Heart left ventricle (tissue), 16 donors: ENCODE measurements at places on chromosomes 2 and 18. TPM values are rescaled to one million over a fixed set of nuclear protein-coding genes. Genes with fewer than 3 reads are reported as not detected.

The SPDYA gene
- total RNA-seq: not detected

The SATB2 gene
- 0.95 TPM for total RNA-seq

The SLC40A1 gene
- 109 TPM for total RNA-seq

The PTH2R gene
- not detected for total RNA-seq

The RAB6C gene
- total RNA-seq: not detected

The ATL2 gene
- 29.3 TPM for total RNA-seq

GRCh38 chr2:138504546-138505235 is 3.1 kb downstream of the SPOPL start:
- DNase-seq: no peak

- no peak for DNase-seq
These were observed 55.0 kb downstream of the COL6A3 start for GRCh38 chr2:237358721-237359517.

- no peak for DNase-seq
These were observed 244.3 kb downstream of the FAM210A start for GRCh38 chr18:13481820-13482617.

DNA sequence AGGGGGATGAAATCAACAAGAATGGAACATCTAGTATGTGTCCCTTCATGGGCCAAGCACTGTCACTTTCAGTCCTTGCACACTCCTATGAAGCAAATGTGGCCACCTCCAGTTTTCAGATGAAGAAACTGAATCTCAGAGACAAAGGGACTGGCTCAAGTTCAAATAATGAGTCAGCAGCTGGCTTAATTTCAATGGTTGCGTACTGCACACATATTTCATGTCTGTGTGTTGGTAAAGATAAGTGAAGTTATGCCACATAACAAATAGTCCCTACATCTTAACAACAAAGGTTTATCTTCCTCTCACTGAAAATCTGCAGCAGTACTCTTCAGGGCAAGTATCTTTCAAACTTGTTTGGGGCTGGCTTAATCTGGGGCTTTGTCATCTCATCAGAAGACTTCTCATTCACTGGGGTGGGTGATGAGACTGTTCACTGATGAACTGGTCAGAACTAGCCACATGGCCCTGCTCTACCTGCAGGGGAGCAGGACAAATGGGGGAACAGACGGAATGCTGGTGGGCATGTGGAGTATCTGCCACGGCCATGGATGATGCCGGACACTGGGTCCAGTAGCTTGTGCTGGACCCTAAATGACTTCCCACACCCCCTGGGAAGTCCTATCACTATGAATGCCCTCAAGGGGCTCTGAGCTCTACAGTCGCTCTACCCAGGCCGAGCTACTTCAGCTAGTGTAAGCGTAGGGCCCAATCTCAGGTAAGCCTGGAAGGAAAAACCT is 263.2 kb downstream of the CYP26B1 start:
- no peak for DNase-seq

DNA sequence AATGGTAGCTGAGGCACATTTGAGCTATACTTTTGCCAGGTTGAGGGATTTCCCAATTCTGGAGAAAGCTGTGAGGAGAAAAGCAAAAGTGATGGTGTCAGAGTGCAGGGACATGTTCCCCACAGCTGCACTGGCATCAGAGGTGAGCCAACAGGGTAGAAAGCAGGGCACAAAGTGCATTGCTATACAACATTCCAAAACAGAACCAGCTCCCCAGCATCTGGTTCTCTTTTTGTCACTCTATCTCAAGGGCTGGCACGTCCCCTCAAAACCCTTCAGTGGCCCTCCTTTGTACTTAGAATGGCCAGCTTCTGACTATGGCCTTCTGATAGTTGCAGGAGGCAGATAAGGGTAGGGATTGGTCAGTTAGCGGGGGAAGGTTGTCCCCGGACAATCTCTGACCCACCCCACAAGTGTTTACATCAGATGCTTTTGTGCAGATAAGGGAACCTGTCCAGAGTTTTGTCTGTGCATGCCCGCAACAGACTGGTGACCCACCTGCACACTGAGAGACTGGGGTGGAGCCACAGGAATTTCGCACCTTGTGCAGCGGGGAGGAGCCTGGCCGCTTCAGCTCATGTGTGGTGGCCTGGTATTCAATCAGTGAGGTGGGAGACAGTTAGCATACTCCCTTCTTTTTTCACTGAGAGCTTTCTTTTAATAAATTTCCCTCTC is 31.0 kb upstream of the TMEM17 start:
- no peak for DNase-seq

DNA sequence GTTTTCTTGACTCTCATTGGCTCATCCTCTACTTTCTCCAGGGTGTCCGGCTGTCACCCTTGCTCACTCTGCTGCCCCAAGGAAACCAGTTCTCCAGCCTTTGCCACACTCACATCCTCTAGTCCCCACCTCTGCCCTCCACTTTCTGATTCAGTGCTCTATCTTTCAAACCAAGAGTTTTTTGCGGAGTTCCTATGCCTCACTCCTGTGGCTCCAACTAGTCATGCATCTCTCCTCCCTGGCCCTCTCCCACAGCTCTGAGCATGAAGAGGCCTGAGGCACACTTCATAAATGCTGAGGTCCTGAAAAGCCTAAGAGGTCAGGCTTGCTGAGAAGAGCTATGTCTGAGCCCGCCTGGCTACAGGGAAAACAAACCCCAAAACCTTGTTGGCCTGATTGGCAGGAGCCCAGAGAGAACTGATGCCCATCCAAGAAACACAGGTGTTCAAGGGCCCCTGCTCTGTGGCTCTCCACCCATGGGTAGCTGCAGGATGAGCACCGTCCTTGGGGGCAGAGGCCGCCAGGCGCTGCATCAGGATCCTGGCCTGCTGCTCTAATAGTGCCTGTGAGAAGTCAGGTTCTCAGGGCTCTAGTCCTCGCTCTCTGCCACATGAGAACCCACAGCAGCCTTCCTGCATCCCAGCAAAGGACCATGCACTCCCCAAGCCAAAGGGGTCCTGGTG is 42.1 kb downstream of the HS1BP3 start:
- no peak for DNase-seq

DNA sequence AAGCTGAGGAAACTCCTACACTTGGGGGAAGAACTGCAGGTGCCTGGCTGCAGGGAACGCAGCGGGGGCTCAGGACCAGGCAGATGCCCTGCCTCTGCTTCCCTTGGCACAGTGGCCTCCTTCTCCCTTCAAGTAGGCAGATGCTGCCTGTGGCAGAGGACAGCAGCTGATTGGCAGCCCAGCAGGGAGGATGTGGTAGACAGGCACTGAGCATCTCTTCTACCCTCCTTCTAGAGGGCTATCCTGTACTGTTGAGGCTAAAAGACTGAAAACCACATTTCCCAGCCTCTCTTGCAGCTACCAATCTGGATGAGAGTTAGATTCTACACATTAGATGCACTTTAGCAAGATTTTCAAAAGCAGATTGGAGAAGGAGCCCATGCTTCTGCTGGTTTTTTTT is 105.7 kb downstream of the MSH2 start:
- DNase-seq: no peak

- no peak for DNase-seq
These were observed 24.5 kb downstream of the CRACDL start for GRCh38 chr2:98911376-98912154.

DNA sequence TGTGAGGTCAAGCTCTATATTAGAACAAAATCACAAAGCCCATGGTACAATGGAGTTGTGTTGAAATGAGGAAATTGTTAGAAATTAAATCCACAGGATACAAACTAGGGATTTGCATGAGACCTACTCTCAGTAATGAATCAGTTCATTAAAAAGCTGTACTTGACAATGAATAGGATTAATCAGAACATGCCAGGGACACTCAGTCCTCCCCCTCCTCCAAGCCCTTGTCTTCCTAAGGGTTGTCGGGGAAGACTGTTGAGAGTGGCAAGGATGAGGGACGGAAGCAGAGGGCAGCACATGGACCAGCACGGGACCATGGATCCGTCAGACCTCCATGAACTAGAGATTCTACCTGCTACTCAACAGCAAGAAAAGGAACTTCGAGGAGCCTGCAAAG is 39.8 kb downstream of the SPRED2 start:
- no peak for DNase-seq

DNA sequence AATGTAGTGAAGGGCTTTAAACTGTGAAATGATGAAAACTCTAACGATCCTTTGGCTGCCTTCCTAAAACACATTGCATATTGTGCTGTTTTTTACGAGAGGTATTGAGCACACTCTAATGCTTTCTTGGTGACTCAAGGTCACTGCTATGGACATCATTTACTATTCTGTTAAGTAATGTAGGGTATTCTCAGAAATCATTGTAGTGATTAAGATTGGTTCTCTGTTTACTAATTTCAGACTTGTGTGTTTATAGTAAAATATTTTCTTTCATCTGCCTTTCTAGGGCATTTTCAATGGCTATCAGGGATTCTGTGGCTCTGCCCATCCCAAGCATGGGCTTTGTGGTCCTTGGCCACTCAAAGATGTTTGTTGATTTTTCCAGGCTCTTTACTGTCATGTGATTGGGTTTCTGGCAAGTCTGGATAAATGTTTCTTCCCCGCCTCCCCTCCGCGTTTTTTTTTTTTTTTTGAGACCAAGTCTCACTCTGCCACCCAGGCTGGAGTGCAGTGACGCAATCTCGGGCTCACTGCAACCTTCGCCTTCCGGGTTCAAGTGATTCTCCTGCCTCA is 29.3 kb downstream of the UBE2F start:
- DNase-seq: no peak

DNA sequence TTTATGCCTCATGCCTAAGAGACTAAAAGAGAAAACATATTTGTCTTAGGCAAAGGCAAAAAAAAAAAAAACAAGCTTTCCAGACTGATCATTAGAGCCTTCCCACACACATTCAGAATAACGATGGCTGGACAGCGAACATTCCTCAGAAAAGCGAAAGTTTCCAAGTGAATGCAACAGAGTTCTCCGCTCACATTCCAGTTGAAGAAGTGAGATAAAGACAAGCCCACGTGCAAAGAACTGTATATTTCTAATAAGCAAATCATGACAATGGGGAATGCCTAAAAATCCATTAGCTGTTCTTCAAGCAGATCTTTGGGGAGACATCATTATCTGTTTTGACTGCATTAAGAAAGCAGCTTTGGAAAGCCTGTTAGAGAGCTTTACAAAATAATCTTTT is 347.9 kb downstream of the METTL4 start:
- DNase-seq: no peak

DNA sequence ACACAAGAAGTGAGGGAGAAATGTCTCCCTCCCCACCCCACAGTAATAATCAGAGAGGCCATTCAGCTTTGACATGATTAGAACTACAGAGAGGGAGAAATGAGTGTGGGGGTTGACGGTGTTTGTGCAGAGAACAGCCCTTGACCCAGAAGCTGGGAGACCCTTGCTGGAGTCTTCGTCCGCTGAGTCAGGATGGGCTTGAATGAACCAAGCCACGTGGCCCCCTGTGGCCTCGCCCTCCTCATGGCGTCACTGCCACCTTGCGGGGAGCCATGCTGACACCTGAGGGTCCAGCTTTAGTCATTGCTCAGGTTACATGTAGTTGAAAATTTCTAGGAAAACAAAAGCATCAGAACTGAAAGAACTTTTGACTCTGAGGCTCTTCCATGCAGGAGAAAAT is 101.2 kb downstream of the DGKD start:
- DNase-seq: no peak

GRCh38 chr2:11988691-11989353 is 242.4 kb downstream of the LPIN1 start:
- no peak for DNase-seq

- DNase-seq: no peak
These were observed 16.4 kb downstream of the NDC80 start for GRCh38 chr18:2587788-2588187.

GRCh38 chr2:207928079-207928478 is 97.2 kb downstream of the PLEKHM3 start:
- DNase-seq: no peak

DNA sequence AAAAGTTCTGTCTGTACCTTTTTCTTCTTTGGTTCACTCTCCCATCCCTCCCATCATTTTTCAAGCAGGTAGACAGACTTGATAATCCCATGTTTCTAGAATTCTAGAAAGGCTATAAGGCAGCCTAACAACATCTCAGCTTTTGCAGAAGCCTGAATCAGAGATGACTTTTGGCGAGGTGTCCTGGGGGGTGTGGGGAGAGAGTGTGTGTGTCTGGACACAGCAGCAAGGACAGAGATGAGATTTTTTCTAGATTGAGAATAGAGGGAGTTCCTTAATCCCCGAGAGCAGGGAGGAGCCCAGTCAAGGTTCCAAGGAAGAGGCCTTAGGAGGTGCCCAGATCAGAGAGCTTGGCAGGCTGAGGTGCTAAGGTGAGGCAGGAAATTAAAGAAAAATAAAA is 22.0 kb upstream of the LAPTM4A start:
- no peak for DNase-seq

- DNase-seq: no peak
These were observed 56.6 kb downstream of the HDAC4 start for GRCh38 chr2:239343946-239344856.

DNA sequence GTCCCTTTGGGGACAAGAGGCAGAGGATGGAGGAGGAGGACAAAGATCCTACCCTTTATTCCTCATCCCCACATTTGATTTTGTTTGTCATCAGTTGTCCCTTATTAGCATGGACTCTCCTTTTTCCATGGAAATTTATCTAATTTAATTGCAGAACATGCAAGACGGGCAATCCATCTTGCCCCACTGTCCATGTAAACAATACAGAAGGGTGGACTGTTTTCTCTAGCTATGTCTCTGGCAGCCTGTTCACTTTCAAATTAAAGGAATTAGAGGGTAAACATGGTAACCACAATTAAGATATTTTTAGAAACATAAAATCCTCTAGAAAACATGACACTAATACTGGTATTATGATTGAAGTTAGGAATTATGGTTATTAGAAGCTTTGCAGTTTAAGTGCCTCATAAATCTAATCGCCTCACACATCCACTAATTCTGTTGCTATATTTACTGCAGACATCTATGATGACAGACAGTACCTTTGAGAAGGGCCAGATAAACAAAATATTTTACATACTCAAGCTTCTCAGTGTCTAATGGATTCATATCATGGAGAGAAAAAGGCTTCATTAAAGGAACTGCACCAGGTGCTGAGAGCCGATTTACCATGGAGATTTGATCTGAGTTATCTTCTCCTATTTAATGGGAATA is 215.5 kb downstream of the LNPK start:
- no peak for DNase-seq

- no peak for DNase-seq
These were observed 29.9 kb downstream of the IL18R1 start for GRCh38 chr2:102385522-102385921.
